Gastroesophageal sphincter (tissue), 4 donors: ENCODE measurements at places on chromosomes 5 and 9. TPM values are rescaled to one million over a fixed set of nuclear protein-coding genes. Genes with fewer than 3 reads are reported as not detected.

The CD14 gene
- total RNA-seq, result 84.5 TPM

DNA sequence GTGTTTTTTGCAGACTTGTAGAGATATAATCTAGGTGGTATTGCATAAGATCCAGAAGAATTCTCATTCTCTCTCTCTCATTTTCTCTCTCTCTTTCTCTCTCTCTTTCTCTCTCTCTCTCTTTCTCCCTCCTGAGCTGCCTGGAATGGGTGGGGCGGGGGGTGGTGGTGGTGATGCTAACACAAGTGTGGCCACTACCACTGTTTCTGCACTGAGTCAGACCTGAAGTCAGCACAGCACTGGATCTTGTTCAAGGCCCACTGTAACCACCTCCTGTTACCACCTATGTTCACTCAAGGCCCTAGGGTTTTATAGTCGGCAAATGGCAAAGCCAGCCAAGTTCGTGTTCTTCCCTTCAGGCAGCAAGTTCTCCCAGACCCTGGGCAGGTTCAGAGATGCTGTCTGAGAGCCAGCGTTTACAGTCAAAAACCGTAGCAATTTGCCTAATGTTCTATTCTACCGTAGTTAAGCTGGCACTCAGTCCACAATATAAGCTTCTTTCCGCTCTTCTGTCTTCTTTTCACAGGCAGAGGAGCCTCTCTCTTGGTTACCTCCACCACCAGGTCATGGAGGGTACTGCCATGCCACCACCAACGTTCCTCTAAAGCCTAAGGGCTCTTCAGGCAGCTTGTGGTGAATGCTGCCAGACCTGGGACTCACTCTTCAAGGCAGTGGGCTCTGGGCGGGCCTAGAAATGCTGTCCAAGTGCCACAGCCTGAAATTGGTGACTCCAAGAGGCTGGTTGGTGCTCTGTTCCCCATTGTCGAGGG, 235.7 kb upstream of the PRR16 start:
- no peak for ATAC-seq

- no peak for ATAC-seq
Measured at GRCh38 chr9:131304676-131305355, 15.3 kb downstream of the PLPP7 start.

DNA sequence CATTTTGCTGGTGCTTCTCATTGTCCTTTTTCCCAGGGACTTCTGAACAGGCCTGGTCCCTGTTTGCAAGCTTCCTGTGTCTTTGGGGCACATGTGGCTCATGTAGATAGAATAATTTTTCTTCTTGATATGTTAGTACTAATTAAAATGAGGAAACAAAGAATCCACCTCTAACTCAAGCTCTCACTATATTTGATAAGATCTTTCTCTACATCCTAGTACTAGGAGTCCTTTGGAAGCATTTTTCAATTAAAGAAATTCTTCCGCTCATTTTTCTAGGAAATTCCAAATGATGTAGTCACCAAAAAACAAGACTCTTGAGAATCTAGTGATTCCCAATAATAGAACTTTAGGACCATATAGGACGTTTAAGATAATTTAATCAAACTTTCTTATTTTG, 165.3 kb downstream of the SEC61B start:
- no peak for ATAC-seq

- ATAC-seq, result peak; percentile 66
Measured at GRCh38 chr5:97629276-97629675, 446.2 kb upstream of the RIOK2 start.
